Esophagus squamous epithelium (tissue), 5 donors: ENCODE measurements at places on chromosomes 7 and 10.

GRCh38 chr10:44022203-44022602, 362.7 kb downstream of the CXCL12 start:
- no peak for DNase-seq

- DNase-seq = no peak
These were observed 149.5 kb downstream of the FAM107B start for GRCh38 chr10:14625192-14625631.

DNA sequence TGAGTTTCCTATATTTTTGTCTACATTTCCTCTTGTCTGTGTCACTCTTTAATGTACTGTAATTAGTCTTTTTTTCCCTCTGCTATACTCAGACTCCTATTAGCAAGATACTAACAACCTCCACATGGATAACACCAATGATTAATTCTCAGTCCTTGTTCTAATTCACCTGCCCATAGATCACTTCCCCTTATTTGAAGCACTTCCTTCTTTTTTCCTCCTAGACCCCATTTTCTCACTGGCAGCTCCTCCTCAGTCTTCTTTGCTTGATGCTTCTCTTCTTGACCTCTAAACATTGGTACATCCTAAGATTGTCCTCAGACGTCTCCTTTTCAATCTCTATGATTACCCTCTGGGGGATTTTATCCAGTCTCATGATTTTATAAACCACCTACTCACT, 98.2 kb upstream of the IMMP2L start:
- DNase-seq = no peak

DNA sequence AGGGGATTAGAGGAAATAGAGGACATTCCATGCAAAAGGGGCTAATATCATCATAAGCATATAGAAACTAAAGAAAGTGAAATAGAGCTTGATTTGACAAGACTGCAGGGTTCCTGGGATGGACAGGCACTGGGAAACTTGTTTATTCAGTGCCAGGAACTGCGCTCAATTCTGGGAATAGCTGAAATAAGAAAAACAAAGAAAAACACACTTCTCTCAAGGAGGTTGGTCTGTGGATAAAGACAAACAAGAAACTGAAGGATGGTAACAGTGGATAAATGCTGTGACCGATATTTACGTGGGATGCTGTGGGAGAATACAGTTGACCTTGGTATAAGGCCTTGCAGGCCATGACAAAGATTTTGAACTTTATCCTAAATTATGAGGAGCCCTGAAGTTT, 40.9 kb upstream of the ANLN start:
- no peak for DNase-seq

- no peak for DNase-seq
These were observed 50.9 kb downstream of the CPXM2 start for GRCh38 chr10:123840714-123841113.

DNA sequence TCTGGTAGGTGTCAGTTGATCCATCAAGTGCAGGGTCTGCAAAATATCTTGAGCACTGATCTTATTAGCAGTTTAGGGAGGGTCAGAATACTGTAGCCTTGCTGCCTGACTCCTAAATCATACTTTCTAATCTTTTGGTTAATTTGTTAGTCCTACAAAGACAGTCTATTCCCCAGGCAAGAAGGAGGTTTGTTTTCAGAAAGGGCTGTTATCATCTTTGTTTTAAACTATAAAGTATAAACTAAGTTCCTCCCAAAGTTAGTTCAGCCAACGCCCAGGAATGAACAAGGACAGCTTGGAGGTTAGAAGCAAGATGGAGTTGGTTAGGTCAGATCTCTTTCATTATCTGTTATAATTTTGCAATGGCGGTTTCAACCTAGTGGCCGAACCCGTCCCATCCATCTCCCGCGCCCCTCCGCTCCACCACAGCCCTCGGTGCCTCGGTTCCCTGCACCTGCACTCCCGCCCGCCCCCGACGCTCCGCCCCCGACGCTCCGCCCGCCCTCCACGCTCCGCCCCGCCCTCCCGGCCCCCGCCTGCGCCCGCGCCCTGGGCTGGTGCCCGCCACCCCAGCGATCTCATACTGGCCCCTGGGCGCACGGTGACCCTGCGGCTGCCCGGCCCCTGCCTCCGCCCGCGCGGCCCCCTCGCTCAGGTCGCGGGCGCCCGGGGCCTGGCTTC, at the start of gene ADCK2:
TSS of gene ADCK2 (plus strand) at position 564 of the 681 bp plus-strand sequence. CDS start 386 bp downstream, outside the sequence.
- DNase-seq = no peak

- no peak for DNase-seq
These were observed 9.2 kb downstream of the NPFFR1 start for GRCh38 chr10:70274643-70275042.
